A172 (cell line): ENCODE measurements at places on chromosomes 3 and 15. TPM values are rescaled to one million over a fixed set of nuclear protein-coding genes. Genes with fewer than 3 reads are reported as not detected.
A peak's percentile ranks its signal among the peaks of the same experiment; 100 is the strongest.

DNA sequence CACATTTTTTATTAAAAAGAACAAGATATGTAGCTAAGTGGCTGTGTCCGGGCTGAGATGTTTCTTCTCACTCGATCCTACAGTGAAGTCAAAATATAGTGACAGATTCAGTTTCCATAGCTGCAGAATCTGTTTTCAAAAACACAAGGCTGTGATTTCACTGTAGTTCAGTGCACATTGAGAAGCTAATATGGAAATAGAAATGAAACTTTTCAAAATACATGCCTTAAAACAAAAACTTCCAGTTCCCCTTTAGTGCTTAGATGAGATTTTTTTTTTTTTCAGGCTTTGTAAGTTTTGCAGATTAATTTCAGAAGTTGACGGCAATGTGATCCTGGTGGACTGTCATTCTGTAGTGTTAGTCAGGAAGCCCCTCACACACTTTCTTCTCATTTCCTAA, 23.8 kb upstream of the TRAK1 start:
- no peak for DNase-seq

DNA sequence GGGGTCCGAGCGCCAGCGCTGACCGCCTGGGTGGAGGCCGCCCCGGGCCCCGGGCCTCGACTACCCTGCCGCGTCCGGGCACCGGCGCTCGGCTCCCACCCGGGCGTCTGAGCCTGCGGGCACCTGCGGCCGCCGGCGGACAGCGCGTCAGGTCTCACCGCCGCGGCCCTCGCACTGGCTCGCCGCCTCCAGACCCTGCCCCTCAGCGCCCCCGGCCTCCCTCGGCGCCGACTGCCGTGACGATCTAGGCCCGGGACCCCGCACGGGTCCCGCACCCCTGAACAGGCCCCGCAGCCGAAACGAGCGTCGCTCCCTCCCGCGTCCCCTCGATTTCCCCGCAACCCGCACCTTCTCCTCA, 297 bp downstream of the PRC1 start:
- no peak for DNase-seq

DNA sequence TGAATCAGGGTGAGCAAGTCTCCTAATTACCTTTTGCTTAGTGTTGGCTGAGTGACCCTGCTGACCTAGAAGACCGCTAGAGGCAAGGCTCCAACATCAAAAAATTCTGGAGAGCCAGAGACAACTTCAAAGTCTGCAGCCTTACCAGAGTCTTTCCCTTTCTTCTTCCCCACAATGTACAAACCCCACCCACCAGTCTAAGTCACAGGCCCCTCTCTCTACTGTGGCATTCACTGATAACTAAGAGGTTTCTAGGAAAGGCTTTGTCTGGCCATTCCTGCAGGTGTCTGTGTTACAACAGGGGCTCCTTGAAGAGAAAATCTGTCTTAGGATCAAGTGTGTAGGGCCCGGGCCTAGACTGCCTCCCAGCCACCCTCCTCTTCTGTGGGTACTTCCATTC, 525 bp downstream of the MYH15 start:
- no peak for DNase-seq

DNA sequence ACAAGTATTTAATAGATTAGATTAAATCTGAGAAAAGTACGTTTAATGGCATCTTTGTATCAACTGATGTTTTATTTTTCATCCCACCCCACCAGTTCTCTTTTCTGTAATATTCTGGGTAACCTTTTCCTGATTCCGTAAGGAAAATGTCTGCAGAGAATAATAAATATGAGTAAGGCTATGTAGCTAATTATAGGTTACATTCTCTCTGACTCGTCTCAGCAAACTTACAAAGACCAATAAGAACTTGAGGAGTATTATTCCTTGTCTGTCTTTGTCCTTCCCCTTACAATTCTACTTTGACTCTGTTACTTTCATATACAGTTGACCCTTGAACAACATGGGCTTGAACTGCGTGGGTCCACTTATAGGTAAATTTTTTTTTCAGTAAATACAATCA, 12.1 kb downstream of the SNAP23 start:
- DNase-seq, result no peak

- DNase-seq, result no peak
These were observed 368.6 kb upstream of the MCTP2 start for GRCh38 chr15:93862791-93863190.

DNA sequence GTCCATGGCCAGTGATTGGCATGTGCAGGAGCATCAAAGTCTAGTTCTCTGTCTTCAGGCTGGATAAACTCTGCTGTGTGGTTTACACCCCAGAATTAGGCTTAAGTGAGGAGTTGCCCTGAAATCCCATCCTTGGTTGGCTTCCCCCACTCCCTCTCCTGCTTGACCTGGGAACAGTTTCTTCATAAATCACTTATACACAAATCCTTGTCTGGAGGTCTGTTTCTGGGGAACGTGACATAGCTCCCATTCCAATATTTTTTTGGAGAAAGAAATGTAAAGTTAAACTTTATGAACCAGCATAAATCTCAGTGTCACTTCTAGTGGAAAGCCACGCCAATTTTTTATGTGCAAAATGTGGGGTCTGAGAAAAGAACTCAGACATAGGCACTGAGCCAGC, 98.2 kb downstream of the DCLK3 start:
- no peak for DNase-seq

DNA sequence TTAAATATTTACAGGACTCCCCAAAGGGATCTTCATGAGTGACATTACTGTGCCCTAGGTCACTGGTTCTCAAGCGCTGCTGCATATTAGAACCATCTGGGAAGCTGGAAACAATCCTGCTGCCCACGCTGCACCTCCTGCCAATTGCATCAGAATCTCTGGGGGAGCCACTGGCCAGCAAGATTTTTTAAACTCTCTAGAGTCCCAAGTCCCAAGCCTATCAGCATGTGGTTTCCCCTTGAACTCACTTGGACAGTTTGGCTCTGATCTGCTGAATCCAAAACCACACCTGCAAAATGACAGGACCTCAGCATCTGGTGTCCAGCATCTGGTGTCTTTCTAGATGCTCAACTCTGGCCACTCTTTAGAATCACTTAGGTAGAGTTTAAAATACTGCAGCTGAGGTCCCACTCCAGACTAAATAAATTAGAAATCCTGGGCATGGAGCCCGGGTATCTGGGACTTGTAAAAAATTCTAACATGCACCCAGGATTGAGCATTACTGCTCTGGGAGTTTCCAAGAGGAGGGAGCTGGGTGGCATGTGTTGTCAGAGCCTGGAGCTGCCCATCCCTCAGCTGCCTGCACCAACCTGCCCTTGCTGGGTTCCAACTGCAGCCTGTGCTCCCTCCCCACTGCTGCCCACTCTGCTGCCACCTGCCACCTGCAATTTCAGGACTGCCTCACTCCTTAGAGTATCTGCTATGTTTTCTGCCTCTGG, 311.3 kb downstream of the SLC9A9 start:
- DNase-seq, result no peak

DNA sequence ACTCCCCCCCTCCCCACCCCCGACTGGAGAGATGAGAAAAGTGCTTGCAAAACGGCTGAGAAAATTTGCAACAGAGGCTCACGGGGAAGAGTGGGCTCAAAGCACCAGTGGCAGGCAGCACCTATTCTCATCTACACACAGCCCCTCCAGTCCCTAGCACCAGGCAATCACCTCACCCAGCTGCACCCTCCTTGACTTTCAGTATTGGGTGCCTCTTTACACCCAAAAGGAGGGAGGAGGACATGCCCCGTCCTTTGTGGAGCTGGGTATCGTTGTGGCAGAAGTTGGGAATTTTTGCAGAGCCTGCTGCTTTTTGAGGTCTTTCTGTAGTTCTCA, 182.8 kb upstream of the TOPAZ1 start:
- no peak for DNase-seq

- peak; percentile 76 for DNase-seq
These were observed 20.9 kb downstream of the PGBD4 start for GRCh38 chr15:34122771-34123183.

- DNase-seq, result no peak
These were observed 969.0 kb upstream of the ALCAM start for GRCh38 chr3:104397713-104398112.

DNA sequence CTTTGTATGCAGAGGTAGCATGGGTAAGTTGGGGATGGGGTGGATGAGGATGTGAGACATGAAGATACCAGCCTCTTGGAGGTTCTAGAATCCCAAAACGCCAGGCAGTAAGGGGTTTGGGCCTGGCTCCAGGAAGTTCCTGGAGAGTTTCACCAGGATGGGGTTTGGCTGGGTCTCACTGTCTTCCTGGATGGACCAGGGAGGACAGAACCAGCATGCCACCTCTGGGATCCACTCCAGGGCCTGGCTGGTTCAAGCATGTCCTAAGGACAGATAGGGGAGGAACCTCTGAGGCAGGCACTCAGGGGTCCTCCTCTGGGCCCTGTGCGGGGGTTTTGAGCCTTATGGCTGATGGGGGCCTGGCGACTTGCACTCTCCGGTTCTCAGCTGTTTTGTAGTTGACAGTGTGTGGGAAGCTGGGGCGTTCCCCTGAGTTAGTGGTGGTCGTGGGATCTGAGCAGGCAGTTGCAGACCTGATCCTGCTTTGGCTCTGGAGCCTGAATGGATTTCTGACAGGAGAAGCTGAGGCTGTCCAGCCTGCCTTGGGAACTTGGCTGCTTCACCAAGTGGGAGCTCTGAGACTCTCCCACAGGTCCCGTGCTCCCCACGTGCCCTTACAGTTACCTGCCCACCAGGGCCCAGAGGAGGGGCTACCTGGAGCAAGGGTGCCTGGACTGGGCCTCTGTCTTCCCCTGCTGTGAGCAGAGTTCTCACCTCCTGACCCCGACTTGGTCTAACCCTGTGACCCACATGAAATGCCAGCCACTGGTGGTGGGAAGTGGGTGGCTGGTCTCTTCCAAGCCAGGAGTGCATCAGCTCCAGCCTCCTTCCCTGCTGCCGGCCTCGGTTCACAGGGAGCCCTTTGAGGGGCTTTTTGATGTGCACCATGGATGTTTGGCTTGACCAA, 128.4 kb downstream of the EEFSEC start:
- no peak for DNase-seq

DNA sequence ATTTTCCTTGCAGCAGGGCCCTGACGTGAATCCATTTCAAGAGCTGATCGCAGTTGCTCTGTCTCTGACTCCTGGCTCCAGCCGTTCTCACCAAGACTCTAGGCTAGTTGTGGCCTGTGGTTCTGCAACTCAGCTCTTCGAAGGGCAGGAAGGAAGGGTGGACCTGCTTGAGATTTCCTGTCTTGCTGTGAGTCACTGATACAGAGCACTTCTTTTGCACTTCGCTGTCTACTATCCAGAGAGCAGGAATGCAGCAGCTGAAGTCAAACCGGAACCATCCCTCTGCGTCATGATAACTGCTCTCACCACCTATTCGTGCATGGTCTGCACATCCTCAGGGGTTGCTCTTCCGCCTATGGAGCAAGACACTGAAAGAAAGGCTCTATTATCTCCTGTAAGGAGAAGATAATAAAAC, 59.7 kb downstream of the RAP2B start:
- peak; percentile 99 for DNase-seq

- no peak for DNase-seq
These were observed 426.3 kb downstream of the MECOM start for GRCh38 chr3:169237201-169237600.

DNA sequence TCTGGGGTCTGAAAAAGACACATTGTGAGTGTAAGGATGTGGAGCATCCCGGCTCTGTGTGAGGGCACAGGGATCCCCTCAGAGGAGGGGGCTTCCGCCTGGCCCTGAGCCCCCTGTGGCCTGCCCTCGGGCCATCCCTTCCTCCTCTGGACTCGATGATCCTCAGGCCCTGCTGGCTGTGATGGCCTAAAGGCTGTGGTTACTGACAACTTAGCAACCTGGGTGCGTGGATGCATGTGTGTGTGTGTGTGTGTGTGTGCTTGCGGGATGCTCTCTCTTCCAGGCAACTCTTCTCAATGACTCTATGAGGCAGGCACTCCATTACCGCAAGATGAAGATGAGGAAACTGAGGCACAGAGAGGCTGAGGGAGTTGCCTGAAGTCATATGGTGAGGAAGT, 66.0 kb downstream of the ASB7 start:
- no peak for DNase-seq

- DNase-seq, result no peak
These were observed 40.1 kb downstream of the OXNAD1 start for GRCh38 chr3:16305111-16305541.

DNA sequence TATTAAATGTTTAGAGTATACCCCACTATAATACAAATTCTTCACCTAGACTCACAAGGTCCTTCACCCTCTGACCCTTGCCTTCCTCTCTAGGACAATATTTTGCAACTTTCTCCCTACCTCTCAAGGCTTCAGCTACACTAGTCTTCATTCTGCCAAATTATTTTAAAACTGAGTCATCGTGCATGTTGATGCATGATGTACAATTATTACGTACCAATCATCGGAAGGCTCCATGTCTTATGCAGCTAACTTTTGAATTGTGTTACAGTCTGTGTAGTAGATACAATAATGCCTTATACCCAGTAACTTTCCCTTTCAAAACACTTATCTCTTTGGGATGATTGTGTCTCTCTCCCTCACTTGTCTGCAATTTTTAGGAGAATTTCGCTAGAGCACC, 98.5 kb upstream of the ROBO2 start:
- no peak for DNase-seq

GRCh38 chr3:111851511-111851954, 7.5 kb upstream of the PHLDB2 start:
- DNase-seq, result peak; percentile 90

GRCh38 chr3:34219556-34219955, 421.1 kb downstream of the PDCD6IP start:
- no peak for DNase-seq

DNA sequence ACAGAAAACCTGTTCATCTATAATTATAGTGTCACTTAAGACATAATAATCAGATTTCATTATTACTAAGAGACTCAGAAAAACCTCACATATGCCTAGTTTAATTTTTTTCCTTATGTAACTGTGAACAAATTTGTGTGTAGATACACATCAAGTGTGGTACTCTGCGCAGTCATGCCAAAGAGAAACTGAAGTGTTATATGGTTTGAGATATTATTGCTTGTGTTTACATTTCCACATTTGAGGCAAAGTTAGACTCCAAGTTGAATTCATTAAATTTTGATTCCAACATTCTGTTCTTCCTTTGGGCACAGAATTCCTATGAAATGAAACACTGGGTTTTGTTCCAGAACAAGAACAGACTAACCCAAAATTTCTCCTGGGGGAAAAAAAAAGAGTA, 2.2 kb downstream of the MBNL1 start:
- DNase-seq, result no peak

Gene GNB4
- 73.3 and 92.5 TPM in 2 replicates for total RNA-seq

Gene CYP8B1
- total RNA-seq, result not detected in 2 replicates

Gene TYRO3
- total RNA-seq, result 10.7 and 22.2 TPM in 2 replicates

Gene DNASE1L3
- not detected in 2 replicates for total RNA-seq

Gene CHAC1
- 4.7 and 5.8 TPM in 2 replicates for total RNA-seq

Gene NAALADL2
- 1.3 and 1.5 TPM in 2 replicates for total RNA-seq

Gene PP2D1
- not detected in 2 replicates for total RNA-seq

Gene A4GNT
- not detected in 2 replicates for total RNA-seq

Gene CFAP20DC
- 6.5 and 6.8 TPM in 2 replicates for total RNA-seq

Gene GOLGA8G
- not detected in 2 replicates for total RNA-seq

Gene CHRNA7
- total RNA-seq, result 0.10 and 0.19 TPM in 2 replicates
